ENCODE measurements at places on chromosomes 5 and 9. TPM values are rescaled to one million over a fixed set of nuclear protein-coding genes. Genes with fewer than 3 reads are reported as not detected.
A peak's percentile ranks its signal among the peaks of the same experiment; 100 is the strongest.

DNA sequence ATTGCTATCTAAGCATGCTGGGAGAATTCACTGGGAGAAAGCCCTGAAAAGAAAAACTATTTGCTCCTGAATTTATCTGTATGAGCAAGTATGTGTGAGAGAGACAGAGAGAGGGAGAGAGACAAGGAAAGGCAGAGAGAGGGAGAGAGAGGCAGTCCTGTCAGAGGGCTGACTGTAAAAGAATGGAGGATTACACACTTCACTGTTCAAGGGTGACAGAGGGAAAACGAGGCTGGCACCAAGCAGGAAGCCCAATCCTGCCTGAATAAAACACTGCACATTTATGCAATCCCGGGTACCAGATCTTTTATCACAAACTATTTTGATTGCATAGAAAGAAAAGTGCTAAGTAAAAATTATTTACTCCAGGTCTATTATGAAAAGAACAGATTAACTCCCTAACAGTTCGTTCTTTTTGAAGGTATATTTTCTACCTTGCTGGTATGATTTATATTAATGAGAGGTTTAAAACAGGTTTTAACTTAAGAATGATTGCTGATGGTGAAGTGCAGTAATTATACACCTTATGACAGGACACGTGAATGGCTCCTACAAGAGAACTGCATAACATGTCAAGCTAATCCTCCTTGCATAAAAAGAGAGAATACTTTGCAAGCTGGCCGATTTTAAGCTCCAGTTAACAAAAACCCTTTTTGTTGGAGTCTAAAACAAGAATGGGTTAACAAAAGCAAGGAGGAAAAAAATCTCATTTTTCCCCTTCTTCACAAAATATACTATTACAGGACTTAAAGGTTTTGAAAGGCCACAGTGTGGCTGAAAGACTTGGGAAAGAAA lies 82.5 kb downstream of the NFIB start:
- no peak for DNase-seq

DNA sequence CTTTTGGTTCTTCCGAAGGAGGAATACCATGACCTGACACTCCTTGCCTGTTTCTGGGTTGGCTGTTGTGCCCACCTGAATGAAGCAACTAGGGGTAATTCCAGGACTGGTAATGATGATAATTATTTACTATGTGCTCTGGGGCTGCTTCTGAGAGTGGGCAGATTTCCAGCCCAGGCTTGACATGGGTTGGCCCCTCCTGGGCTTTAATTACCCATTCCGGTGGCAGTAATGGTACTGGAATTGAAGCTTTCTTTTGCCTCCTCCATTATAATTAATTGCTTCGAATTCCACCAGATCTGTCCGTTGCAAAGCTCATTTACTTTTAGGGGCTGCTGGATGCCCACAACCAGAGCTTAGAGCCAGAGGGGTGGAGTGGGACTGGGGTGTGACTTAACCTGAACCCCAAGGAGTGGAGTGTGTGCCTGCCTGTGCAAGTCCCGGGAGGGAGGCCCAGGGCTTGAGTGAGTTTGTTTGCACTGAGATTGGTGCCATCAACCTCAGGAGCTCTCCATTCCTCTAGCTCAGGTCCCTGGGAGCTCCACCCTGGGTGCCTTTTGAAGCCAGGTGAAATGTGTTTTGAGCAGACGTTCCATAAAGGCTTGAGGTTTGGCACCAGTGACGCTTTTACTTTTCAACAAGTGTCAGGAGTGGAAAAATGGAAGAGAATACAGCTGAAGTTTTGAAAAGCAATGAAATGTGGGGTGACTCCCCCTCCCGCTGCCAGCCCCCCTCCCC lies 214.6 kb downstream of the PDZD2 start:
- no peak for DNase-seq

DNA sequence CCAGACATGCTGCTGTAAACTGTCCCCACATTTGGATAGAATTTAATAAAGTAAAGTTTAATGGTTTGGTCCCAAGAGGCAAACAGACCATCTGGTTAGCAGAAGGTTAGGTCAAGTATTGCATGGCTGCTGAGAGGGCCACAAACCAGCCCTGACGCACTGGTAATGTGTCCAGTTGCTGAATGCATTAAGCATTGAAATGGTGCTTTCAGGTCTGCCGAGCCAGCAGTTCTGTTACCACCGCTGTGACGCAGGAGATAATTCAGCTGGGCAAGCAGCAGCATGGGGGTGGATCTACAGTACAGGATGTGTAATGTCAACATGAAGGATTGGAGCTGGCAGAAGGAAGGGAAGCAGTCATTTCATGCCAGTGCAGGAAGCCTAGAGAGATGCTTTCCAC lies 16.0 kb downstream of the ZNF462 start:
- peak; percentile 48 for DNase-seq

The KCNV2 gene
- 0.06 TPM for polyA plus RNA-seq

DNA sequence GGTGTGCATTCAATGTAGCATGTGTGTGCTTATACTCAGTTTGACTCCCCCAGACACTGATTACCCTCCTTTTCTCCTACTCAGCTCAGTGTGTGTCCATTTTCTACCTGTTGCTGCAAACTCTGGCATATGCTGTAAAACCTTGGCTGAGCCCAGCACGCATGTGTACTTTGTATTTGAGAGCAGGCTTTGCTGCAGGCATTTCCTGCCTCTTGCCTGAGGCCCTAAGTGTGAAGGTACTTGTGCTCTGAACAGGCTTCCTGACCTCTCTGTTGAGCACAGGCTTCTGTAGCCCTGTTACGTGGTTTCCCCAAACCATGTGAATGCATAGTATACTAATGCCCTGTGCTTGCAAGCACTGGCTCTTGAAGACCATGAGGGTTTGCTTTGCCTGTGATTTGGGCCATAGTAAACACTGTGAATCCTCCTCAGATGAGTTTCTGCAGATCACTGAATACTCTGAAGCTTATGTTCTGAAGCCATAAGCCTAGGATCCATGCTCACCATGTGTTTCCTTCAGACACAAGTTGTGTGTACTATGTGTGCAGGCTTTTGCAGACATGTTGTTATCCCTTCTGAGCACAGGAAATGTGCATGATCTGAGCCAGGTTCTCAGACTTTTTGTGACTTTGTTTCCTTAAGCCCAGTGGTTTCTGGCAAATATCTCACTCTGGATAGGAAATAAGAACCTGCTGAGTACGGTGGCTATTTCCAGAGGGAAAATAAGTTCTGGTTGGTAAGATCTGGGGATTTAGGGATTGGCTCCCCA lies 124.9 kb upstream of the RUSC2 start:
- no peak for DNase-seq

- no peak for DNase-seq
Measured at GRCh38 chr9:87266697-87267096, 231.0 kb upstream of the DAPK1 start.

- no peak for DNase-seq
Measured at GRCh38 chr9:5786370-5787127, 46.4 kb downstream of the ERMP1 start.

DNA sequence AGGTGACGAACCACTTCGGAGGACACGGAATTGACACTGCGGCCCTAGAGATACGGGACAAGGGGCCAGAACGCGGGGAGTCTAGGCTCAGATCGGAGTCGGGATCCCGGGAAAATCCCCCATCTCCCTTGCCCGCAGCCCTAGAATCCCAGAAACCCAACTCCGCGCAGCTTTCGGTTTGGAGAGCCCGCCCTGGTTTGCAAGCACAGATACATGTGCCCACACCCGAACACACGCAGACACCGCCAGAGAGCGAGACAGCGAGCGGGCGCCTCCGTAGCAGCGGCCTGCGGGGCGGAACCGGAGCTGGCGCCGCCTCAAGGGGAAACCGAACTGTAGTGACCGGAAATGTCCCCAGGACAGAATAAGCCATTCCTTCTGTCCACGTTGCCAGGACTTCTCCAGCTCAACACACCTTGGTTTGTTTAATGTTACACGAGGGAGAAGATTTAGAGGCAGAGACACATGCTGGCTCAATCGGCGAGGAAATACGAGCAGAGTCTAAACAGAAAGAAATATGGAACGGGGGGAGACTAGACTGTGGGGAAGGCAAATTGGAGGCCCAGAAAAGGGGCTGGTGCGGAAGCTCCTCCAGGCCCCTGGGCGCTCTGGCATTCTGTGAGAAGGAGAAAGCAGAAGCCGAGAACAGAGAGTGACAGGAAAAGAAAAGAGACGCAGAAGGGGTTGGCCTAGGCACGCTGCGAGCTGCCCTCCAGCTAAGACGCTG lies 2.9 kb upstream of the PAX5 start:
- no peak for DNase-seq

The FSTL4 gene
- polyA plus RNA-seq, result 0.99 TPM

GRCh38 chr9:137462986-137463930 lies 4.1 kb upstream of the NSMF start:
- no peak for DNase-seq
